ENCODE measurements at places on chromosomes 6 and 20.

DNA sequence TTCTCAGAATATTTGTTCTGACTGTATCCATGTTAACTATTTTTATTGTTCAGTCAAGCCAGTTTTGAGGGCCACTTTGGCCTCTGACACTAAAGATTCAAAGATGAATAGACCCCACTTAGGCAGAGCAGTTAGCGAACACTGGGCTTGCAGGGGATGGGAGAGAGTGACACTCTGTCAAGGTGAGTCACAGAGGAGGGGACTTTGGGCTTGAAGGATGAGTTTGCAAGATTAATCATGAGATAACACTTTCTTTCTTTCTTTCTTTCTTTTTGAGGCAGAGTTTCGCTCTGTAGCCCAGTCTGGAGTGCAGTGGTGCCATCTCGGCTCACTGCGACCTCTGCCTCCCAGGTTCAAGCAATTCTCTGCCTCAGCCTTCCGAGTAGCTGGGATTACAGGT is 46.4 kb downstream of the SPATA2 start:
- peak; percentile 26 for DNase-seq

GRCh38 chr6:150079604-150080003 is 10.7 kb upstream of the ULBP3 start:
- DNase-seq = no peak

DNA sequence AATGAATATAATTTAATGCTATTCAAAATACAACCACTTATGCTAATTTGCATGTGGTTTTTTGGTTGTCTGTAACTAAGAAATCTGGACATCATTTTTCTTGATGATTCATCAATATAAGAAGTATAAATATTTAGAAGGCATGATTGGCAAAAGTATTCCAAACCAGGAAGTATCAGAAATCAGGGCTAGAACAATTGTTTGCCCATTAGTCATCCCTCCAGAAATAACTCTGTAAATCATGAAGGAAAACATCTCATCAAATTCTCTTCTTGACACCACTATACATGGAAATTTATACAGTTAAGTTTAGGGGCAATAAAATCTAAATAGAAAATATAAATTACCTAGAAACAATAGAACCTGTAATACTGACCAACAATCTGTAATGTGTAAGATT is 554.7 kb upstream of the HS3ST5 start:
- DNase-seq = no peak

DNA sequence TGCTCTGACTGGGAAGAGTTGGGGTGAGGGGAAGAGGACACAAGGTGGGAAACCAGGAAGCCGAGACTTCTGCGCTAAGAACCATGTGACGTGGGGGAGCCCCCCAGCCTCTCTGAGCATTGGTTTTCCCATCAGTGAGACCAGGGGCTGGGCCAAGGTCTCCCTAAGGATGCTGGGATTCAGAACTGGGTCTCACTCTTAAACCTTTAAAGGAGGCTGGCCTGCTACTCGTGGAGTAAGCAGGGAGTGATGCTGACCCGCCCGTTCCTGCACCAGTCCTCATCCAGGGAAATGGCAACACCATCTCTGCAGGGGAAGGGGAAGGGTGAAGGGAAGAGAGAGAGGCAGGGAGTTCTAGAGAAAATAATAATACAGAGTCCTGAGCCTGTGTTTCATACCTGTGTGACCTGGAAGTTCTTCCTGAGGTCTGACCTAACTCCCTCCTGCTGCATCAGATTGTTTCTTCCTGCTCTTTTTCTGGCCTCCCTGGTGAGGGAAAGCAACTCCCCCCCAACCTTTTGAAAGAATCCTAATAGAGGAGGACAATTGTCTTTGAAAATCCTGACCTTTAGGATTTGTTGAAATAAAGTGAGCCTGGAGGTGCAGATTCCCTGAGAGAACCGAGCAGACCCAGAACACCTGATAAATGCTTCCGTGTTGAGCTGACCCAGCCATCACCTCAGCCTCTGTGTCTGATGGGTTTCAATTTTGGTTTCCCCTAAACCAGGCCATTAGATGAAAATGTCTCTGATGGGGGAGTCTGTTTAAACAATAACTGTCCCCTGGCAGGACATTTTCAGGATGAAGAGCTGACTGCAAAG is 3.0 kb upstream of the GRM4 start:
- no peak for DNase-seq

GRCh38 chr6:112690497-112691202 is 343.5 kb downstream of the RFPL4B start:
- DNase-seq = no peak

GRCh38 chr20:39004508-39004907 is 42.4 kb downstream of the DHX35 start:
- no peak for DNase-seq

- no peak for DNase-seq
Measured at GRCh38 chr6:14763139-14763538, 482.7 kb upstream of the JARID2 start.

GRCh38 chr6:165571068-165571682 is 91.9 kb downstream of the PDE10A start:
- DNase-seq = no peak

DNA sequence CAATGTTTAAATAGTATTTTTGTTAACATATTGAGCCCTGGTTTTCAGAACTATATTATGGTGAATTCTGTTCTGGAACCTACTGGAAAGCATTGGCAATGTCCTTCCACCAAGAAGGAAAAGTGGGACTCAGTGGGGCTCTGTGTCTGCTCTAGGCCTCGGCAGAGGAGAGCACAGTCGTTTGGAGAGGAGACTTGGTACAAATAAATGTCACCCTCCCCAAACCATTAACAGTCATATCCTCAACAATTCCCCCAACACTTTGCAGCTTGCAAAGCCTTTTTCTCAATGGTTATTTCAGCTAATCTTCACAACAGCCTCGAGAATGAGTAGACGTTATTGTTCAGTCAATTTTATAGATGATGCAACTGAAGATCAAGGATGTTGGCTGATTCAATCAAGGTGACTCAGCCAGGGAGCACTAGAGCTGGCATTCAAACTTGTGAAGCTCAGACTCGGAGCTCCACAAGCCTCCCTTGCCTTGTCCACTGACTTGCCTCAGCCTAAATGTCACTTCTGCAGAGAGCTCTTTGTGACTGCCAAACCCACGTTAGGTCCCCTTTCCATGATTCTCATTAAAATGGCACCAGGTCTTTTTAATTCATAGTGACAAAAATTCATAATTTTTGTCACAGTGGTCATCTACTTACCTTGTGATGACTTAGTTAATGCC is 60.6 kb downstream of the TOX2 start:
- no peak for DNase-seq

DNA sequence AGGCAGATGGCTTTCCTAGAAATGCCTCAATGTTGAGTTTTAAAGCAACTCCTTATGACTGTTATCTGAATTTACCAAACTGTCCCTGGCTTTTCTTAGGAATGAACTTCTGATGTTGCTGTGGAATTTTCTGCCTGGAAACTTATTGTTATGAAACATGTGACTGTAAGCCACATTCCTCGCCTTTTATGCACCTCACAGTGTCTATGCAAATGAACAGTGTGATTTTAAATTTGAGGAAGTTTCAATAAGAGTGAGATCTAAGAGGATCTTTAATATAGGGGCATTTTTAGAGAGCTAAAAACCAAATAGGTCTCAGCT is 2.4 kb upstream of the CCR6 start:
- no peak for DNase-seq

- no peak for DNase-seq
Measured at GRCh38 chr6:104521176-104521575, 338.5 kb downstream of the HACE1 start.

GRCh38 chr6:45742591-45742990 is 273.1 kb downstream of the CLIC5 start:
- DNase-seq = no peak

DNA sequence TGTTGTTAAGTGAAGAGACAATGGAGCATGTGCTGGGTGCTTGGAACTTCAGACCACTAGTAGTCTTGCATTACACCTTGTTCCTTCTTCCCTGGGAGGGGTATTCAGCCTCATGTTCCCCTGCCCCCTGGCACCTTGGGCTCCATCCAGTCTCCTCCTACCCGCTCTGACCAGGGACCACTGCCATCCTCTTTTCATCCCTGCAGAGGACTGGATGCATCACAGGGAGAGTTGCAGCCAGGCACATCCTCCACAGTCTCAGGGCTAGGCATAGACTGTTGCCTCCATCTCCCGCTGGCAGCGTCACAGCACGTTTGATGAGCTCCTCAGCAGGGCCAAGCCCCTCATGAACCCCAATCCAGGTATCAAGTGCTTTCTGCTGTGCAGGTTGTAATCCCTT is 1.3 kb upstream of the TAAR8 start:
- no peak for DNase-seq

DNA sequence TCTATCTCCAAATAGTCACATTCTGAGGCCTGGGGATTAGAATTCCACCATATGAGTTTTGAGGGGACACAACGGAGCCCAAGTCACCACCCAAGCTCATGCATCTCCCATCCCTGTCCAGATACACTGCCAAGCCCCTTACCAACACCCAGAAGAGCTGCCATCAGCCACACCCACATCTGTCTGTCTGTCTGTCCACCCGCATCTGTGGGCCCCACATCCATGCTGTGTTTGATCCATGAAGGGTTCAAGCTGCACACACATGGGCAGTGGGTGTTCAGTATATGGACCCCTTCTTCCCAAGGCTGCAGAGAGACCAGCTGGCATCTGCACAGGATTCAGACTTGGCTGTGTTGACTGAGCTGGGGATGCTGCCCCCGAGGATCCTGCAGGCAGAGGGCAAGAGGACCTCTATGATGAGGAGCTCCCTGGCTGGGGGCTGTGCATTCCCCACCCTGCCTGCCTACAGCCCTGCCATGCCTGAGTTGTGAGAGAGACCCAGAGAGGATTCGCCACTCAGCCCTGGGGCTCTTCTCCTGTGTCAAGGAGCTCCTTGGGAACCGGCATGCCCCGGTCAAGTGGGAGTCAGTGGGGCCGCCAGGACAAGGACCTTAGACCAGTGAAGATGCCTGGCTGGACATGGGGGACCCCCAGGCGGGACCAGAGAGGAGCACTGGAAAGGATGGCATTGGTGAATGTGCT is 206.4 kb downstream of the SYNDIG1 start:
- DNase-seq = peak; percentile 44

DNA sequence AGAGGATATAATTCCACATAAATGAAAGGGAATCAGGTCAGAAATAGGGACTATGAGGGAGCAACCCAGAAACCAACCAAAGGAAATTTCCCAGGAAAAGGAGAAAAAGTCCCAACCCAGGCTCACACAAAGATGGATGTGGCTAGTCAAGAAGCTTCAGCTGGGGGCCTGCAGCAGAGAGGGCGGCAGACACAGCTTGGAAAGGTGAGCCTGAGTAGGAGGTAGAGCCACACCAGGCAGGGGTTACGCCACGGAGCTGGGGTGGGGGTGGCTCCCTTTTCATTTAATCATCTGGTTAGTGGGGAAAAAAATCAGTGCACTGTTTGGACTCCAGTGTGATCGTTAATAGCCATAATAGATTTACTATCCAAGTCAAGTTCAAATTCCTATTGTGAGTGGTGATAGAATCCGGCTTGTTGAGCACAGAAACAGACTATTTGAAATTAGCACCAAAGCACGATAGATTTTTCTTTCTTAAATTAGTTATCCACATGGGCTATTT is 220.6 kb downstream of the TPBG start:
- no peak for DNase-seq

- DNase-seq = peak; percentile 88
Measured at GRCh38 chr20:64053841-64054661, 4.6 kb upstream of the SOX18 start.

- DNase-seq = no peak
Measured at GRCh38 chr6:107641071-107641470, 151.2 kb downstream of the SOBP start.

DNA sequence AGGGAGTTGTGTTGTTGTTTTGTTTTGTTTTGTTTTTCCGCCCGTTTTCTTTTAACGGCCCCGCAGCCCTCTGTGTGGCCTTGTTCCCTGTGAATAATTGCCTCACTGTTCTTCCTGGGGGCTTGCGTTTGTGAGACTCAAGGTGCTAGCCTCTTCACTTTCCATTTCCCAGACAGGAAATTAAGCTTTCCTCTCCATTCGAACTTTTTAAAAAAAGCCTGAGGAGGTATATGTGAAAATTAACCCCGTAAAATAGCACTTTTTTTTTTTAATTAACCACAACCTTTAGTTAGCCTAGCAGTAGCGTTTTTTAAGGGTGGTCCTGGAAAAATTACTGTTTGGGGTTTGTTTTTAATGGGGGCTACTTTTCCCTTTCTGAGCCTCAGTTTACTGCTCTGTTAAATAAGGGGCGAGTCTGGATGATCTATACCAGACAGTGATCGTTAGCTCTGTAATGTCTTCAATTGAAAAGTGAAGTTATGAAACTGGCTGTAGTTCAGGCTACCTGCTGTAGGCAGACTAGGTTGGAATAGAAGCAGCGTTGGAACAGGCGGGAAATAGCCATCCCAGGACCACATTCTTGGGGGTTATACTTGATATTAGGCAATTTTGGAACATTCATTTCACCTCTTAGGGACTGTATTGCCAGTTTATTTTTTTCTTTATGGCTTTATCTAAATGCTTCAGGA is 1.7 kb downstream of the STX16 start:
- DNase-seq = no peak

DNA sequence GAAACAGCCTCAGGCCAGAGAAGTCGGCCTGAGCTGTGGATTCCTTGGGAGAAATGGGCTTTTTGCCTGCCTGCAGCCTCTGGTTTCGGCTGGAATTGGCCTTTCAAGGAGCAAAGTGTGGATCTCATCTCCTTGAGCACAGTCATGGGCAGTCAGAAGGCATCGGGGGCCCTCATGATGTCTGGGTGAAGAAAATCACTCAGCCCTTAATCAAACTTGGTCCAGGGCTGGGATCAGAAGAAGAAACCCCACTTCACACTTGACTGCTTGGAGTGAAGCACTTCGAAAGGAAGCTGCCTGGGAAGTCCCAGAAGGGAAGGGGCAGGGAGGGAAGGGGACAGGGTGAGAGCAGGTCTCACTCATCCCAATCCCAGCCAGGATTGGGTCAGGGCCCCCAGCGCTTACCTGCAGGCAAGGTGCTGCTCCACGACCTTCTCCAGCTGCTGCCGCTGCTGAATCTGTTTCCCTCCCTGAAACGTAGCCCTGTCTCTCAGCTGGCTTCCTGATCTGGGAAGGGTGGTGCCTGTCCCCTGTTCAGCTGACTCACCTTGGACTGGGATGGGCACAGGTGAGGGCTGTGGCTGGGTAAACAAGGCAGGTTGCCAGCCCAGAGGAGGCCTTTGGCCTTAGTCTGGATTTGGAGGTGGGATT is at the start of gene SDCBP2:
SDCBP2 (minus strand) TSS at position 460 of the 651 bp plus-strand sequence. CDS start 8,723 bp downstream, outside the sequence.
- DNase-seq = no peak

GRCh38 chr20:46406986-46407670 is 713 bp upstream of the ELMO2 start:
- peak; percentile 81 for DNase-seq

GRCh38 chr6:72922401-72922800 is 300.5 kb downstream of the KCNQ5 start:
- DNase-seq = no peak

GRCh38 chr20:23257106-23257761 is 93.4 kb upstream of the NXT1 start:
- no peak for DNase-seq

- no peak for DNase-seq
Measured at GRCh38 chr6:142985281-142985680, 40.3 kb upstream of the HIVEP2 start.

DNA sequence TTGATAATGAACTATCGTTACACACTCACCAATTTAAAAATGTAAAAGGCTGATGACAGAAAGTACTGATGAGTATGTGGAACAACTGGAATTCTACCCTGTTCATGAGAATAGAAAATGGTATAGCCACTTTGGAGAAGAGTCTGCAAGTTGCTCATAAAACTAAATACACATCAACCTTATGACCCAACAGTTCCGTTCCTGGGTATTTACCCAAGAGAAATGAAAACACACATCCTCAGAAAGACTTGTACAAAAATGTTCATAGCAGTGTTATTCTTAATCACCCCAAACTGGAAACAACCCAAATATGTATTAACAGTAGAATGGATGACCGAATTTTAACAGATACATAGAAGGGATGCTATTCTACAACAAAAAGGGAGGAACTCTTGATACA is 145.7 kb upstream of the LRFN2 start:
- DNase-seq = no peak
